MCF 10A (cell line): ENCODE measurements at places on chromosomes 6 and 20. TPM values are rescaled to one million over a fixed set of nuclear protein-coding genes. Genes with fewer than 3 reads are reported as not detected.

The BEND3 gene
- 2.8 and 3.1 TPM in 2 replicates for total RNA-seq

The CD24 gene
- 7.2 and 10.4 TPM in 2 replicates for total RNA-seq

GRCh38 chr6:26299286-26300042 lies 65.5 kb upstream of the BTN3A2 start:
- no peaks in the 10 kb centered on the region for H3K27me3 ChIP-seq
- H3K27ac ChIP-seq, result no peak overlapping the region
- peaks cover 23% of the 10 kb centered on the region for H3K4me1 ChIP-seq
- H3K36me3 ChIP-seq, result no peaks in the 10 kb centered on the region
- H3K4me3 ChIP-seq, result no peak overlapping the region

The RGS17 gene
- total RNA-seq, result 2.5 and 3.7 TPM in 2 replicates

GRCh38 chr6:3290149-3290930 lies 31.6 kb downstream of the PSMG4 start:
- H3K27ac ChIP-seq, result no peak overlapping the region
- H3K4me3 ChIP-seq, result no peak overlapping the region
- no peaks in the 10 kb centered on the region for H3K27me3 ChIP-seq
- no peaks in the 10 kb centered on the region for H3K4me1 ChIP-seq
